ENCODE measurements at places on chromosomes 12 and 14.

- DNase-seq, result no peak
Measured at GRCh38 chr14:21185491-21185890, 29.6 kb upstream of the OR5AU1 start.

- no peak for DNase-seq
Measured at GRCh38 chr14:76948213-76948947, 80.1 kb downstream of the IRF2BPL start.

DNA sequence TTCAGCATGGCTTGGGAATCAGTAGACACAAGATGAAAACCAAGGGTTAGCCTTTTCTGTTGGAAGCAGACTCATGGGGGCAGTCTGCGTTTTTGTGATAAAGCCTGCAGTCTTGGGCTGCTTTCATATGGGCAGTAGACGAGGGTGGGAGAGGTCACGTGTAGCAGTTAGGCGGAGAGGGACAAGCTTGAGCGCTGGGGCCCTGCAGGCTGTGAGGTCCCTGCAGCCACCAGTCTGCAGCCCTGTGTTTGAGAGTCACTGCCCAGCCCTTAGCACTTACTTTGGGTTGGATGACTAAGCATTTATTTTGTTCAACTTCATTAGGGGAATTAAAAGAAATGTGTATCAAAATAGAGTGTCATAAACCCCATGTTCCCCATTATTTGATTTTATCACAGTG lies 37.2 kb downstream of the EP400 start:
- no peak for DNase-seq

DNA sequence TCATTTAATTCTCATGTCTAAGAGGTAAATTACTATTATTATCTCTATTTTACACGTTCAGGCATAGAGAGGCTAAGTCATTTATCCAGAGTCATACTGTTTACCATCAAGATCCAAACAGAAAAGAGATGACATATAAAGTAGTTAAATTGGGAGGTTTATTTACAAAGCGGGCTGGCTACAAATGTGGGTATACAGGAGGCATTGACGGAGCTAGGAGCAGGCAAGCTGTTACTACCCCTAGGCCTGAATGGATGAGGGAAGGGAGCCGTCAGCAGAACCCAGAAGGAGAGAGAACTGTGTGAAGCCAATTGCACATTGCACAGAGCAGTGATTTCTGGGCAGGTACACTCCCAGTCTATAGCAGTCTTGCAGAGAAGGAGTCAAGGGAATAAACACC lies 39.8 kb downstream of the DACT1 start:
- DNase-seq, result no peak

- no peak for DNase-seq
Measured at GRCh38 chr12:104172570-104172947, 34.5 kb upstream of the NFYB start.
